ENCODE measurements at places on chromosomes 3 and 15.

DNA sequence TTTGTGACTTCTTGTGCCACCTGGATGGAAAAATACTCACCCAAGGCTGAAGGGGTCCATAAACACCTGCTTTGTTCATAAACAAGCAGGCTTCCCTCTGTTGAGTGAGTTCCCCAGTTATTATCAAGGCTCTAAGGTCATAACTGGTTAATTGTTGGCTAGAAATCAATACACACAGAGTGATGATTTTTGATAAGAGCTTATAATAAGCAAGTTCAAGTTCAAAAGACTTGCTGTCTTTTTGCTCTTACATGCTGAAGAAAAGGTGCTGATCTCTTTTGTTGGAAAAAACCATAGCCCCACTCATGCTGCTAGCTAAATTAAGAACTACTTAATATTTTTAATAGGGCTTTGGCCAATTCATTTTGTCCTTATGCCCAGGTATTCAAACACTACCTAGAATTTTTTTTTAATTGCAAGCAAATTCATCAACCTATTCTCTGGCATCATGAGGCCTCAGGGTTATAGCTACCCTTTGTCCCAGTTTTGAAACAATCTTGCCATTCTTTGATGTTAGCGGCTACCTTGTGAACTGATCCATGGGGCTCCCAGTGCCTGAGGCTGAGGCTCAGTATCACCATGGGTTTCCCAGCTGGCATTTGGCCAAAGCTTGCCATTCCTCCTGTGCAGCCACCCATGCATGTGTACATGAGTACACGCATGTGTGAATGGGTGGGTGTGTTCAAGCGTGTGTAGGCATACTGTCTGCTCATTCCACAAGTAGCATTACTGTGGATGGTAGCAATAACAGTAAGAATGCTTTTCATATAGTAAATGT is 127.6 kb upstream of the LPP start:
- DNase-seq = no peak

DNA sequence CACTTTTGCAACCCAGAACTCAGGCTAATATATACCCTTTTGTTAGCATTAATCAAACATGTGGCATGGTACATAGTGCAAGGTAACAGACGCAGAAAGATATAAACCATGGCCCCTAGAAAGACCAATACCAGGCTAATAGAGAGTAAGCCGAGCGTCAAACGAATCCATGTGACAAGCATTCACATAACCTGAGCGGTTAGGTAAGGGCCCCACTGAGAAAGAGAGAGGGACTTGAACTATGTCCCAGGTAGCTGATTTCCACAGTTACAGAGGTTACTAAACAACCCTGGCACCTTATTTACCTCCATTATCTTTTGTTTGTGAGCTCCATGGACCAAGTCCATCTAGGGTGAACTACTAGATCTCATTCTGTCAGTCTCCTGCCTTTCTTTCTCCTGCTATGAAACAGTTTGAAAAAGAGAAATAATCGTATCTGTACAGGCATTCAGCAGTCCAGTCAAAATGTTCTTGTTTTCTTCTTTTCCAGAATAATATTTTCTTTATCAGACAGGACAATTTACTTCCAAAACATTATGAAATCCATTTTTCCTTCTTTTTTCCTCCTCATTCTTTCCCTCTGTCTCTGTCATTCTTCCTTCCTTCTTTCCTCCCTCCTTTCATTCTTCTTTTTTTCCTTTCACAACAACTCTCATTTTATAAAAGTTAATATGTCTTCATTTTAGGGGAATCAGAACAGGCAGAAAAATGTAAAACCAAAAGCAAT is 30.5 kb upstream of the TNFSF10 start:
- DNase-seq = no peak

GRCh38 chr3:24067483-24067882 is 122.4 kb downstream of the NR1D2 start:
- DNase-seq = no peak

DNA sequence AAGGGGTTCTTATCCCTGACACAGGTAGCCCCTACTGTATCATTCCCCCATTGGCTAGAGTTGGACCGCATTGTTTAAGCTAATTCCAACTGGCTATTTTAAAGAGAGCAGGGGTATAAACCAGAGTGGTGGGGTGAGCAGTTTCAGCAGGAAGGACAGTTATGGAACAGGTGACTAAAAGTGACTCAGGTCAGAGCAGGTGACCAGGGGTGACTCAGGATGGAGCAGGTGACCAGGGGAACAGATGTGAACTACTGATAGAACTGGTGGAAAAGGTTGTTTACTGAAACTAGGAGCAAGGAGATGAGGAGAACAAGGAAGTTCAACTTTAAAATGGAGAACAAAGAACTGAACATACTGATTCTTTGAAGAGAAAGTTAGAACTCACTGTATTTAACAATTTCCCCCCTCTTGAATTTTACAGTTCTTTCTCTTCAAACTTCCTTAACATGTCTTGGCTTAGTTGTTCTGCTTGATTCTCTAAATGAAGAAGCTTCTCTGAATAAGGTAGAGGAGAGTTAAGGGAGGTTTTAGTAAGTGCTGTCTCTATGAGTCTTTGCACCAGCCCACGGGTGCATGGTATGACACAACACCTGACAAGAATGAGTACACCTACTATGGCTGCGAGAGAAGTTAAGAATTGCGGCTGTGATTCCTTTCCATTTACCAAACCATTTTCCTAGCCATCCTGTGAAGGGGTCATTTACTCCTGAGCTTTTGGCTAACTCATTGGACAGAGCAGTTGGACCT is 83.4 kb upstream of the WNT7A start:
- DNase-seq = no peak

GRCh38 chr3:98734306-98734705 is 28.8 kb upstream of the ST3GAL6 start:
- no peak for DNase-seq

DNA sequence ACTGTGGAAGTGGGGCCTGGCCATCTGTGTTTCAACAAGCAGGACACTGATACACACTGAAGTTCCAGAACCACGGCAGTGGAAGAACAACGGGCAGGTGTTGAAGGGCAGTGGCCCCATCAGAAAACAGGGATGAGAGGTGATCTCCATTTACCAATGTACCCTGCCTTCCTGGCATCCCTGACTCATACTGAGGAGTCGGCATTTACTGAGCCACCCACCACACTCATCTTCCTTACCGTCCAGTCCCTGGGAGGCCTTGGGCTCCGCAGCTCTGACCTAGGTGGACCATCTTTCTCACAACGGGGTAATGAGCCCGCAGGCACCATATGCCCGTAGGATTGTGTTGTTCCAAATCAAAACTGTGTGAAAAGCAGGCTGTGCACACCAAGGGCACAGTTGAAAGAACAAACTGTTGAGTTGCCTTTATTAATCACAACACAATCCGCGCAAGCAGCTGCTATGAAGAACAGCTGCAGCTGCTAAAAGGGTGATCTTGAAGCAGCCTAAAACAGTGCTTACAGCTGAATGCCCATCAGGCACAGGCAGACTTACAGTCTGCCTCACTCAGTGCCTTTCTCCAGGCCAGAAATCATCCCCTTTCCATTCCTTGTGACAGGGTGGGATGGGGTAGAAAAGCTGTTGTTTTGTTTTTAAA is 12.9 kb downstream of the MB21D2 start:
- DNase-seq = no peak

GRCh38 chr15:61118885-61119284 is 110.2 kb downstream of the RORA start:
- no peak for DNase-seq

DNA sequence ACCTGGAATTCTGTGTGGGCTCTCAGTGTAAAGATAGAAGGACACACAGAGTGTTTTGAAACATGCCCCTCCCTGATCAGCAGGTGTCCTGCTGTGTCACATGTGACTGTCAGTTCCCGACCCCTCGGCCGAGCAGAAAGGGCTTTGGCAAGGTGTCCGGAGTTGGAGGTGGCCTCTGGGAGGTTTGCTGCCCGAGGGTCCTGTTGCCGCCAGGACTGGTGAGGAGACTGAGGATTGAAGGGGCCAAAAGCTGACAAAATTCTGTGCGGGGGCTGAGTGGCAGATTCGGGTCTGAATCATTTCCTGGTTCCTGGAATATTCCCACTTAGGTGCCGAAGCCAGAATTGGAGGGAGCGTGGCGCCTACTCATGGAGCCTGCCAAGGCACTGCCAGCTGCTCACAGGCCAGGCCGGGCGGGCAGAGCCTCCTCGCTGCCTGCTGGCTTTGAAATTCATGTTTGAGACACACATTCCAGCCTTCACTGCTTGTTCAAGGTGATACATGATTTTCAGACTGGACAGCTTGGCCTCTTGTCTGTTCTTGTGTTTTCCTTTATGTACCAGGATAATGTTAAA is 83.8 kb downstream of the APBA2 start:
- no peak for DNase-seq

DNA sequence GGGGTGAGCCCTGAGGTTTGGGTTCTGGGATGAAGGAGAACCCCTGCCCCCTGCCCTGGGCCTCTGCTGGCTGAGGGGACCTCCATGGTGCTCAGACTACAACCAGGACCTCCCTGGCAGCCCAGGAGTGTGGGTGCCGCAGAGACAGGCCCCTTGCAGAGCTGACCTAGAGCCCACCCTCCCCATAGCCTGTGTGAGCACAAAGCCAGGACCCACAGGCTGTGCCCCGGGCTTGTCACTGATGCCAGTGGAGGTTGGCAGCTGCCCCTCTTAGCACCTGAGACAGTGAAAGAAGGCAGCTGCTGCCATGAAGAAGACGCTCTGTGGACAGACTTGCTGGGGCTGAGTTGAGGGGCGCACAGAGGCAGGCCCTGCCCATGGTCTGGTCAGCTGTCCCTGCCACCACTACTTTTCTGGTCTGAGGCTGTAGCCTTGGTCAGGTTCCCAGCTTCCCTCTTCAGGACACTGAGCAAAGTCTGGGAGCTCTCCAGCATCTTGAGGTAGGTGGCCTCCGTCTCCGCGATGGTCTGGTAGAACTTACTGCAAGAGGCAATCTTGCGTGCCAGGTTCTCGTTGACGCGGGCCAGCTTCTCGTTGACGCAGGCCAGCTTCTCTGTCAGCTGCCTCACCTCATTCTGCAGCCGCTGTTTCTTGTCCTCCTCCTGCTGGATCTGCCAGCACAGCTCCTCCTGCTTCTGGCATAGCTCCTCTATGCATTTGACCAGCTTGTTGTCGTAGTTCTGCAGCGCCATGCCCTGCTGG is 23.0 kb downstream of the USP4 start:
- DNase-seq = no peak

DNA sequence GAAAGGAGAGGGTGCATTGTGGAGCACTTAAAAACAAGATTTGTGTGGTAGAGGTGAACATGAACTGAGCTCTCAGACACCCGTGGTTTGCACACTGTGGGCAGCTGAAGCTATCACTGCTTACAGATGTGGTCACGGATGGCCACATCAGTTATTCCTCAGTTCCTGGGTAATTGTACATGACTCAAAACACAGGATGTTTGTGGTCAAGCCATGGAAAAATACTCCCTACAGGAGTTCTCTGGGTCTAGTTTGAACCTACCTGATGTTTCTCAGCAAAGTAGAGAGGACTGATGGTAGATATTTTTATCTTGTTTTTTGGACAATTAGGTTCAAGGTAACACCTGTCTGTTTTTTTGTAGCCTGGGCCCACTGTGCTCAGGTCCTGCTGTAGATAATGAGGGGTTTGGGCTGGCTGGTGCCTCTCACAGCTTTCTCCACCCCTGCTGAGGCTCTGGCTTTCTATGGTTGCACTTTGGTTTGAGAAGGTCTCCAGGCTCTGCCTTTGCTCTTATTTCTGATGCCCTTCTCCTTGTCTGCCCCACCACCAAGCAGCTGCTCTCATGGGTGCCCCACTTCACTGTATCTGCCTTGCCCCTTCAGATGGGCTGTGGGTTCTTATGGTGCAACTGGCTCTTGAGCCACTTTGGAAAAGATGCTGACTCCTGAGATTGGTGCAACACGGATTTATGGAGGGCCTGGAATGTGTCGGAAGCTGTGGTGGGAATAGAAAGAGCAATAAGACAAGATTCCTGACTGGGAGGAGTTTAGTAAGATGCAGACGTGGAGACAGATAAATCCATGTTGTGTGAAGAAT is 40.1 kb downstream of the CDCP1 start:
- no peak for DNase-seq

DNA sequence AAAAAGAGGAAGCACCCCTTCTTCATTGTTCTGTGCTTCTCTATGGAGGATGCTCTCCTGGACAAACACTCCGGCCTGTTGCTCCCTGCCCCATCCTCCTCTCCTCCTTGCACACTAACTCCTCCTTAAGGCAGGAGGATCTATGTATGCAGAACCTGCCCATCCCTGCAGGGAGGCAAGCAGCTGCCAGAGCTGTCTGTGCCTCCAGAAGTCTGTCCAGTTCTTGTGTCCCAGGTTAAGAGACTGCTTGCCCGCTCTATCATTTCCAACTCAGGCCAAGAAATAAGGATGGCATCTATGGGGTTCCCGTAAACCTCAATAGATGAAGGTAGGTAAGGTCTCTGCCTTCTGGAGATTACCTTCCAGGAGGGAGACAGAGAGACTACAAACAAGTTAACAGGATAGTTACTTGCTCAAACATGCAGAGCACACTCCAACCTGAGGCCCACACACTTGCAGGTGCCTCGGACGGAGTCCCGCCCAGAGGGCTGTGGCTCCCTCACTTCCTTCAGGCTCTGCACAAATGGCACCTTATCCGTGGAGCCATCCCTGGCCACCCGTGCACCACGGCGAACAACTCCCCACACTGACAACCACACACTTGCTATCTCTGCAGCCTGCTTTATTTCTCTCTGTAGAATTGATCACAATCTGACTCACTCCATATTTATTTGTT is 6.9 kb downstream of the XXYLT1 start:
- DNase-seq = no peak

- no peak for DNase-seq
Observed at GRCh38 chr15:26453914-26454313, 319.0 kb downstream of the GABRB3 start.

All from fibroblast of the conjunctiva (primary cell).